ENCODE measurements at places on chromosomes 1 and 21.

GRCh38 chr1:41466146-41466545, 18.3 kb downstream of the EDN2 start:
- no peak for DNase-seq

GRCh38 chr1:183912265-183912886, 107.5 kb downstream of the RGL1 start:
- DNase-seq: peak; percentile 77

DNA sequence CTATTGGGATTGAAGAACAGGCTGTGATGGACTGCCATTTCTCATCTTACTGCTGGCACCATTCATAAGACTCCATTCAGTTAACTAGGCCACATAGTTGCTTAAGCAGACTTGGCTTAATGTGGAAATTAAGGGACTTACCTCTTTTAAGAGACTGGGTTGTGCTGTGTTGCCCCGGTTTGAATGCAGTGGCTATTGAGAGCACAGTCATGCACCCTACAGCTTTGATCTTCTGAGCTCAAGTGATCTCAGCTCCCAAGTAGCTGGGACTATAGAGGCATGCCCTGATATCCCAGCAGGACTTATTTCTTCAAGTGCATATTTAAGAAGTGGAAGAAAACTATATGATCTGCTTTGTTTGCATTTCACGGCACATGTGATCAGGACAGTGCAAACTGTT, 181.1 kb downstream of the RASAL2 start:
- DNase-seq: no peak

DNA sequence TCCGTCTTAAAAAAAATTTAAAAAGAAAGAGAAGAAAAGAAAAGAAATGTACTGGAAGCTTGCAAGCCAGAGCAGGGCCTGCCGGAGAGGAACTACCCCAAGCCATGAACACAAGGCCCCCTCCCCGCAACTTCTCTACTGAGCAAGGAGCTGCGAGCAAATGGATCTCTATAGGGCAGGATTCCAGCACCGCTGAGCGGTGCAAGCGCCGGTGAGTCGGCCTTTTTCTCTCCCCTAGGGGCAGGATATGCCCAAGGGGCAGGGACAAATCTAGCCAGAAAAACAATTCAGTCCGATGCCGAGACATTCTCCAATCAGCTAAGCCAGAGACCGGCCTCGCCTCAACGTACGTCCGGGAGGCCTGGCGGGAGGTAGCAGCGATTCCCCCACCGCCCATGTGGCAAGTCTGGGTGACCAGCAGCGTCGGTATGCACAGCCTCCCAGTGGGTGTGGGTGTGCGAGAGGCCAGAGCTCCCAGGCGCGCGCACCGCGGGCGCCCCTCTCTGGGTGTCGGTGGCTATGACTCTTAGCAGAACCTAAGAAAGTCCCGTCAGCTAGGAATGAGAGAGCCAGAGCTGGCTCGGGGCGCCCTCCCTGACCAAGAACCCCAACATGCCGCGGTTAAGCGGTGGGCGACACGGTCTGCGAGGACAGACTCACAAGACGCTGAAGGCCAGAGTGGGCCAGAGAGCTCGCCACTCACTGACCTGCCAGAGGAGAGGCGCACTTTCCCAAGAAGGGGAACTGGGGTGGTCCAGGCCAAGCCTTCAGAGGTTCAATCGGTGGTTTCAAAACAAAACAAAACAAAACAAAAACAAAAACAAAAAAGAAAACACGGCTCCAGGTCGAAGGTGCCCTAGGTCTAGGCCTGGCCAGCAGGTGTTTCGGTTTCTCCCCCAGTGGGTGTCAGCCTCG, 1.9 kb downstream of the CSMD2 start:
- DNase-seq: peak; percentile 76

- DNase-seq: no peak
These were observed 309.6 kb downstream of the COL11A1 start for GRCh38 chr1:102798718-102799117.

DNA sequence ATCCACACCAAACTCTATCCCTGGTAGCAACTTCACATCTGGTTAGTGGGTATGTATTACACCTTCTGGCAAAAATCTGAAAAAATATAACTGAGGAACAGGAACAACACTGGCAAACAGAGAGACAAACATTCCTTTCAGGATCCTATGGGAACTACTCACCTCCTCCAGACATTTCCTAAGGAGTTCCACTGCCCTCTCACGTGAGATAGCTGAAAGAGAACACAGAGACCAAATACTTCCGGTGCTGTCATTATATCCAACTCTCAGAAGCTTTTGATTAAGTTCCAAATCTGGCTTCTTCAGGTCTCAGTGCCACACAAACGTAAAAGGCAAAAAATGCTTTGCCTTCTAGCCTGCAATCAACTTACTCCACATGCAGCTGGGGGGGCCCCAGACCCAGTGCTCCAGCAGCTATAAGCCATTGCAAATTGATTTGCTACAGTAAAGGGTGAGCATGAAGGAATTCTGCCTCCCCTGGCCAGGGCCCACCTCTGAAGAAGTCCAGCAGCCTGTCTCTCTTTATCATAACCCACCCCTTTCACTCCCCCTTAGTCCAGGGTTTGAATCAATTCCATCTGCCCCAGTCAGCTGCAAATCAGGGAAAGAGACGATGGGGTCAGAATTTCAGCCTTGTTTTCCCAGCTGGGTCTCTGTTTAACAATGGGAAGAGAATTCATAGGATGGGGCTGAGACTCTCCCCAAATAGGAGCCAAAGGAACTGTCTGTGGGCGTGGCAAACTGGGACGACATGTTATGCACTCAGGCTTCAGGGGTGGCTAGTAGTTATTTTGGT, 32.2 kb downstream of the TFAP2E start:
- no peak for DNase-seq

DNA sequence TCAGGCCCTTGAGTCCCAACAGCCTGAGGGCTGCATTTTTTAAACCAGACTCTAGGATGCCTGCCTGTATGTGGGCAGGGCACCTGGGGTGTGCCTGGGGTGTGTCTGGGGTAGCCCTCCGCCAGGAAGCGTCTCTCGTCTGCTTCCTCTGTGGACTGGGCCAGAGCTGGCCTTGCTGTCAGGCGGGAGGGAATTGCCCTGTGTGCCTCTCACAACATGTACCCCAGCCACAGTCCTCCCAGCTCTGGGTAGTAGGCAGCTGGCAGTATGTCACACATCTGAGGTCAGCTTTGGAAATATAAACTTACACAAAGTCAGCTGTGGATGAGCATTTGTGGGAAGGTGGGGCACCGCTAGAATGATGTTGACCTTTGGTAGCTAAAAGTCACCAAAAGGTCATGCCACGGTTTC, 13.0 kb downstream of the TRAF5 start:
- DNase-seq: no peak

DNA sequence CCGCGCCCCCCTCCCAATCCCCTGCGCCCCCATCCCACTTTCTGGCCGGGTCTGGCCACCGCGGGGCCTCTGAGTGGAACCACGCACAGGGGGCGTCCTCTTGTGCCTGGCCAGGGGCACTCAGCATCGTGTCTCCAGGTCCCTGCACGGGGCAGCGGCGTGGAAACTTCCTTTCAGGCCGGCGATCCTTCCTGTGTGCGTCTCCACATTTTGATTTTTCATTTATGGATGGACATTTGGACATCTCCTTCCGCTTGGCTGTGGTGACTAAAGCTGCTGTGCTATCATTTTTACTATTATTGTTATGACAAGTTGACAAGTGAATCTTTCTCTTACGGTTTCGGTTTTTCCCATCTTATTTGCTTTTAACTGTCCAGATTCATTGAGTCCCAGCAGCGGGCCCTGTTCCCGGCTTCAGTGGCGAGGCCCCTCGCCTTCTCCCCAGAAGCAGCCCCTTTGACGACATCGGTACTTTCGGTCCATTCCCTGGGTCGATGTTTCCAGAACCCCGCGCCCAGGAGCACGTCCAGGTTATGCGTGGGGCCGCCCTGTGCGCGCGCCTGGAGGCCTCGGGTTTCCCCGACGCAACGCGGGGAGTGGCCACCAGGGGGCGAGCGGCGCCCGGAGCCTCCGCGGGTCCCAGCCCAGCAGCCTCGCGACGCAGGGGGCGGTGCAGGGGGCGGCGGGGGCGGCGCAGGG, 12.4 kb upstream of the SLC19A1 start:
- DNase-seq: peak; percentile 89

DNA sequence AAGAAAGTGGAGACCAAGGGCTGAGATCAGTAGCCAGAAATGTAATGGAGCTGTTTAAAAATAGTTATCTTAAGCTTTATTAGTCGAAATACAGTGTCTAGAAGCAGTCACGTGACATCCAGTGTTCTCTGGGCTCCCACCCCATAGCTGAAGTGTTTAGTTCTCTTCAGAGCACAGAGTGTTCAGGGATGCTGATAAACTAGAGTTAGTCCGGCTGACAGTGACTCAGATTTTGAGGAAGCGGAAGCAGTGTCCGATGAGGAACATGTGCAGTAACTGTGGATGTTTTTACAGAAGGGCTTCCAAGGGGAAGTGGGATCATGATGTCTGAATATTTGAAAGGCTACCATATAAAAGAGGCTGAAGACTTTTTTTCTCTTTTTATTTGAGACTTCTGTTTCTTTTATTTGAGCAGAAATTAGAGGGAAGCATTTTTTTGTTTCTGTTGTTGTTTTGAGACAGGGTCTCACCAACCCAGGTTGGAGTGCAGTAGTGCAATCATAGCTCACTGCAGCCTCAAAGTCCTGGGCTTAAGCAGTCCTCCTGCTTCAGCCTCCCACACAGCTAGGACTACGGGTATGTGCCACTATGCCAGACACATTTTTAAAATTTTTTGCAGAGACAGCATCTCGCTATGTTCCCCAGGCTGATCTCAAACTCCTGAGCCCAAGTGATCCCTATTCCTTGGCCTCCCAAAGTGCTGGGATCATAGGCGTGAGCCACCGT, 124.2 kb downstream of the GALNT2 start:
- no peak for DNase-seq

DNA sequence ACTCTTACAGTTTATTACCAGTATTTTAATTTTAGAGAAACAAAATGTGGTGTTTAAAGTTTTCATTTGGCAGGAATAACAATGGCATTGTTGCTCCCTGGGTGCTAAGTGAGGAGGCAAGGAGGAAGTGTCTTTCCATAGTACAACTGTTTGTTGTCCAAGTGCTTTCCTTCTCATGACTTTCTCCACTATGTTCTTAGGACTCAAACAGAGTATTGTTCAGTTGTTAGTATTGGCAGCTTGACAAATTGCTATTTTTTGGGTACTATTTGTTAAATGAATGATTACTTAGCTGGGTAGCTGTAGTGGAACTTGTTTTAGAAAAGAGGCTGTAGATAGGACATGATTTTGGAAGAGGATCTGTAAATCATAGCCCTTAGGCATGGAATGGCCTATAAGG, 7.5 kb downstream of the OTUD3 start:
- no peak for DNase-seq

- DNase-seq: peak; percentile 67
These were observed 193.3 kb upstream of the SNX7 start for GRCh38 chr1:98468111-98468717.

GRCh38 chr1:172184506-172185191, 235.8 kb upstream of the C1orf105 start:
- no peak for DNase-seq

GRCh38 chr1:11730429-11730891, 5.5 kb upstream of the AGTRAP start:
- peak; percentile 68 for DNase-seq

GRCh38 chr1:197144570-197145325, 1.7 kb downstream of the ASPM start:
- DNase-seq: peak; percentile 58

GRCh38 chr1:178908358-178908757, 37.5 kb upstream of the ANGPTL1 start:
- DNase-seq: no peak

- no peak for DNase-seq
These were observed 7.9 kb downstream of the CD1D start for GRCh38 chr1:158188611-158189010.

DNA sequence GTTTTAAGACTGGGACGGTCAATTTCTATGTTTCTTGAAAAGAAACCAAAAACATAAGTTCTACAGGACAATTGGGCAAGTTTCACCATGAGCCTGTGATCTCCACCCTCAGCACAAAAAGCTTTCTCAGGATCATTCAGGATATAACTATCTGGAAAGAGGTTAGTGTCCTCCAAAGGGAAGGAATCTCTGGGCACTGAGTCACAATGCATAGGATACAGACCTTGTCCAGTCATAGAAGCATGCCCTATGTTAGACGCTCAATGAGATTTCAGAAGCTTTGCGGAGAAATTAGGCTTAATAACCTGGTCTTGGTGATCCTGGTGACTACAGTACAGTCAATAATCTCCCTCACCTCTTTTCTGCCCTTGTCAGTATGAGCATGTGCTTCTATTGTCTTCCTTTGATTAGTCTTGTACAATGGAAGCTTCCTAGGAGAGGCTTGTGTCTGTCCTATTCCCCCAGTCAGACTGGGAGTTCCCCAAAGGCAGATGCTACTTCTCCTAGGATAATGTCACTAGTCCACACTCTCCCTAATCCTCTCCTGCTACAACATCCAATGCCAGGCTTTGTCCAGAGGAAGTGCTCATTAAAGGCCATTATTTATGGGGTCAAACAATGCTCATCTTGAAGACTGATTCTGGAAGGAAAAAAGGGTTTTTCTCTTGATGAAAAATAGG, 97.4 kb downstream of the KCNH1 start:
- no peak for DNase-seq

- no peak for DNase-seq
These were observed 14.2 kb downstream of the RGS1 start for GRCh38 chr1:192589813-192590212.

DNA sequence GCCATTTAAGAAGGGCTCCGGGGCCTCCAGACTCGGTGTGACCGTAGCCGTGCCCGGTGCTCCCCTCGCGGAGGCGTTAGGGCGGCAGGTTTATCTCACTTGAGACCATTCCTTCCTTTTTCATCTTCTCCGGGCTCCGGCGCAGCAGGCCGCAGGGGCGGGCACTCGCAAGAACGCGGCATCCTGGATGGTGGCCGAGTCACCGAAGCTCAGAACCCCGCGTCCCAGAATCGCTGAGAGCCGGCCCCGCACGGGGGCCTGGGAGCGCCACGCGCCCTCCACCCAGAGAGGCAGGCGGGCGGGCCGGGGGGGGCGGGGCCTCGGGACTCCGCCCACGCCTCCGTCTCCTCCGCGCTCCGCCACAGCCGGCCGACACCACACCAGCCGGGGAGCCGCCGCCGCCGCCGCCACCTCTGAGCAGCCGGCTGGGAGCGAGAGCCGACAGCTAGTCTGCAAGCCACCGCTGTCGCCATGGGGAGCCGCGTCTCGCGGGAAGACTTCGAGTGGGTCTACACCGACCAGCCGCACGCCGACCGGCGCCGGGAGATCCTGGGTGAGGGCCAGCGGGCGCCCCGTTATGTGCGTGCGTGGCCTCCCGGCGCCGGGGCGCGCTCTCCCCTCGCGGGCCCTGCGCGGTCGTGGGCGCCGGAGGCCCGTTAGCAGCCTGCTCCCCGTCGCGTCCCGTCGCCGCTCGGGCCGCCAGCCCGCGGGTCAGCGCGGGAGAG, at the start of gene DEGS1:
TSS of gene DEGS1 (plus strand) at position 375 of the 725 bp plus-strand sequence. CDS start at position 472, 97 bp downstream.
- peak; percentile 93 for DNase-seq
